ENCODE measurements at places on chromosomes 1 and 21.

DNA sequence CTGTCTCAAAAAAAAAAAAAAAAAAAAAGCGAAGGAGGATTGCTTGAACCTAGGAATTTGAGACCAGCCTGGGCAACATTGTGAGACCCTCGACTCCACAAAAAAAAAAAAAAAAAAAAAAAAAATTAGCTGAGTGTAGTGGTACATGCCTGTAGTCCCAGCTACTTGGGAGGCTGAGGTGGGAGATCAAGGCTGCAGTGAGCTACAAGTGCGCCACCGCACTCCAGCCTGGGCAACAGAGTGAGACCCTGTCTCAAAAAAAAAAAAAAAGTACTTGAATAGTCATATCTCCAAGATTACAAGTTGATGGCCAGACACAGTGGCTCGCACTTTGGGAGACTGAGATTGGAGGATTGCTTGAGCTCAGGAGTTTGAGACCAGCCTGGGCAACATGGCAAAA is 27.4 kb downstream of the ENO1 start:
- DNase-seq: no peak

- DNase-seq: no peak
Observed at GRCh38 chr1:41361495-41362356, 492 bp downstream of the FOXO6 start.

- DNase-seq: no peak
Observed at GRCh38 chr1:201049248-201049831, 25.8 kb upstream of the KIF21B start.

GRCh38 chr1:201104141-201104540 is 8.1 kb downstream of the CACNA1S start:
- DNase-seq: no peak

DNA sequence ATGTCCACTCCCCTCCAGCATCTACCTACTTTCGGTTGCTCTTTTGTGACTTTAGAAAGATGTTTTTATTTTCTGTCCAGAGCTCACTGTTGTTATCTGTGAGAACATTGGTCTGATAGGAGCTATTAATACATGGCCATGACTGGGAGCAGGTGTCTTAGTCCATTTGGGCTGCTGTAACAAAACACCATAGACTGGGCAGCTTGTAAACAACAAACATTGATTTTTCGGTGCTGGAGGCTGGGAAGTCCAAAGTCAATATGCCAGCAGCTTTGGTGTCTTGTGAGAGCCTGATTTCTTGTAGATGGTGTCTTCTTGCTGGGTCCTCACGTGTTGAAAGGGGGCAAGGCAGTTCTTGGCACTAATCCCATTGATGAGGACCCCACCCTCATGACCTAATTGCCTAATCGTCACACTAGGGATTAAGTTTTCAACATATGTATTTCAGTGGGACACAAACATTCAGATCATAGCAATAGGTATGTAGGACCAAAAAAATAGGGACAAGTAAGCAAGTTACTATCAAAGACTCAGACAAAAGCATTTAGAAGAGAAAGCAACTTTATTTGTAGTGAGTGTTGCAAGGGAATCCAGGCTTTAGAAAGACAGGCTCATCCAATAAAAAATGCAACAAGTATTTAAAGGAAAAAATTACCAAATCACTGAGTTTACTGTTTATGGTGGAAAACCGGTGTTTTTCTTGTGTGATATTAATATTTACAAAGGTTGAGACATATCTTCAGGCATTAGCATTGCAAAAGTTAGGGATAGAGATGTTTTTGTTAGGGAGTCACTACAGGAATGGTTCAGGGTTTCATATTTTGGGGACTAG is 55.2 kb upstream of the WDR26 start:
- DNase-seq: no peak

GRCh38 chr1:156698995-156699394 is 6.4 kb downstream of the CRABP2 start:
- no peak for DNase-seq

DNA sequence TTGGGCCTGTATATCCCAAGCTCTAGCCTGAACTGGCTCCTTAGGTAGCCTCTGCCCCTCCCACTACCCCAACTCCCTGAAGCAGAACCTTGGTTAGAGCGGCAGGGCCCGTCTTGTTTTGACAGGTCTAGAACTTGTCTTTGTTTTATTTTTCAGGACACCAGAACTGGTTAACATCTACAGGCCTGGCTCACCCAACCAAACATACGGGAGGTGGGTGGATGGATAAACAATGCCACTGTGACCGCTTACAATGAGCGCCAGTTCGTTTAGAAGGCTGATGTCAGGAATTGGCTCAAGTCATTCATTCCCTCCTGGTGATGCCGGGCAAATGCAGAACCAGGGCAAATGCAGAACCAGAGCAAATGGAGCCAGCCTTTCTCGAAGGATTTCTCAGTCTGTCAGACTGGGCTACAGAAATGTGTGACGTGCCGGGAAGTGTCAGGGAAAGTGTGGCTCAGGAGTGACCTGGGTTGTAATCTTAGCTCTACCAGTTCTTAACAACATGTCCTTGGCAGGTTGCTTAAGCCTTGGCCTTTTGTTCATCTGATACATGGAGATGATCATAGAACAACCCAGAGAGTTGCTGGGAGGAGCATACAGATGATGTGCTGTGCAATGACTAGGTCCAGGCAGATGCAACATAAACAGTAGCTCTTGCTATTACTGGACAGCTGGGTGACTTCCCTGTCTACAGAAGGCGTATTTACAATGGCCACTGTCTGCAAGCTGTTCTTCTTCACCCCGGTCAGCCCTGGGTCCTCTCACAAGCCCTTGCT is 30.5 kb upstream of the BTG2 start:
- no peak for DNase-seq

GRCh38 chr1:43781574-43781973 is 74.2 kb downstream of the ST3GAL3 start:
- DNase-seq: no peak
